ENCODE measurements at places on chromosomes 6 and 20.

GRCh38 chr6:10396785-10397184, 18.1 kb downstream of the TFAP2A start:
- no peak for DNase-seq

GRCh38 chr20:11734431-11734830, 183.3 kb upstream of the BTBD3 start:
- no peak for DNase-seq

- no peak for DNase-seq
Observed at GRCh38 chr6:106731144-106731842, 101.9 kb downstream of the QRSL1 start.

DNA sequence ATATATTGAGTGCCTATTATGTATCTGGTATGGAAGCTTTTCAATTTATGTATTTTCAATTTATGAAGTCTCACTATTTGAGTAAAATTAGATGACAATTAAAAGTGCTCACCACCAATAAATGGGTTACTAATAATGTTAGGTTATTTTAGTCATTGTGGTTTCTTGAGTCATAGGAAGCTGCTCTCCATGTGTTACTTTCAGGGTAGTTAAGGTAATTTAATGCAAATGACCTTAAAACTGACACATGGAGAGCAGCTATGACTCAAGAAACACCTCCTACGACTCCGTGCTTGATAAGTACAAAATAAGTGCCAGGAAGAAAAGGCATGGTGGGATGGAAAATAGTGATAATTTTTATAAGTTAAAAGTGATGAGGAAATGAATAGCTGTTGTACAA, 16.5 kb upstream of the TINAG start:
- DNase-seq = no peak

DNA sequence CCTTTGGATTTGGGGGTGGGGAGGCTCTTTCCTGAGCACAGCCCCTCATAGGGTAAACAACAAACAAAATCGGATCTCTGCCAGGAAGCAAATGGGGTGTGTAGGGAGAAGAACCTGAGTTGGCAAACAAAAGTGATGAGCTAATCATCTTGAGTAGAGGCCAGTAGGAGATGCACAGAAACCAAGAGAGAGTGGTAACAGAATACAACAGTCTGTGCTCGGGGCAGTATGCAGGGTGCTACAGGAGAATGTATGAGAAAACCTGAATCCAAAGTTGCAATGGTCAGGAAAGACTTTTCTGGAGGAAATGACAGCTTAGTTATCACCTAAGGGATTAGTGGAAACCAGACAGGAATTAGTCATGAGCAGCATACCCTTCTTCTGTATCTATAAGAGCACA, 177.8 kb downstream of the CDKAL1 start:
- no peak for DNase-seq
